Muscle of arm (tissue), 14 donors: ENCODE measurements at places on chromosomes 2 and 18. TPM values are rescaled to one million over a fixed set of nuclear protein-coding genes. Genes with fewer than 3 reads are reported as not detected.

The KCNG2 gene
- 0.36 TPM for polyA plus RNA-seq

The MRO gene
- not detected for polyA plus RNA-seq

DNA sequence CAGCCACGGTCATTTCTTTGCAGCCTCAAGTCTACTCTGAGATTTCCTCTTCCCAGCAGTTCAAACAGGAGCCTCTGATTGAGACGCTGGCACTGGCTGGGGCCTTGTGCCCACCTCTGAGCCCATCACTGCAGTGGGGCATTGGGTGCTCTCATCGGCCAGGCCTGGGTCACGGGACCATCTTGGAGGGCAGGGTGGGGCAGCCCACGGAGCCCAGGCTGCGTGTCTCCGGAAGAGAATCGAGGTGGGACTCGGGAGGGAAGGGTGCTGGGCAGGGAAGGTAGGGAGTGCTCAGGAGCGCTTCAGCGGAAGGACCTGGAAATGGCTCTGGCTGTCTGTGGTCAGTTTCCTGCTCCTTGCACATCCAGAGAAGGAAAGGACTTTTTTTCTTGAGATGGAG lies 82.4 kb downstream of the RTP5 start:
- DNase-seq: no peak

DNA sequence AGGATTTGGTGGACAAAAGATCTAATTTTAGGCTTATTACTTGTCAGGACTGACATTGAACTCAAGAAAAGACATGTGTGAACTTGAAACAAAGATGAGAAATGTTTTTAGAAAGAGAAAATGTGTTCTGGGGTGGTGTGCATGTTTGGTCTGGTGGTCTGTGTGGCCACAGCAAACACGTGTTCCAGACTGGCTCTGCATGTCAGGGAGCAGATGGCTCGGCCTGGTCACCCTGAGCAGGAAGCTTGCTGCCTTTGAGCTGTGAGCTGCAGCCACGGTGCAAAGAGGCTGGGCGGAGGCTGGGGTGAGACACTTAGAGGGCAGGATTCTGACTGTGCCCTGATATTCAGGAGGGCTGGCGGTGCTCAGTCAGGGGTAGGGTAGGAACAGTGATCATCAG lies 186.1 kb downstream of the CTIF start:
- DNase-seq: no peak

- no peak for DNase-seq
These were observed 12.1 kb downstream of the AAK1 start for GRCh38 chr2:69631402-69631801.

The CD207 gene
- polyA plus RNA-seq: 0.11 TPM

- DNase-seq: no peak
These were observed 72.3 kb upstream of the NFATC1 start for GRCh38 chr18:79323471-79323870.

DNA sequence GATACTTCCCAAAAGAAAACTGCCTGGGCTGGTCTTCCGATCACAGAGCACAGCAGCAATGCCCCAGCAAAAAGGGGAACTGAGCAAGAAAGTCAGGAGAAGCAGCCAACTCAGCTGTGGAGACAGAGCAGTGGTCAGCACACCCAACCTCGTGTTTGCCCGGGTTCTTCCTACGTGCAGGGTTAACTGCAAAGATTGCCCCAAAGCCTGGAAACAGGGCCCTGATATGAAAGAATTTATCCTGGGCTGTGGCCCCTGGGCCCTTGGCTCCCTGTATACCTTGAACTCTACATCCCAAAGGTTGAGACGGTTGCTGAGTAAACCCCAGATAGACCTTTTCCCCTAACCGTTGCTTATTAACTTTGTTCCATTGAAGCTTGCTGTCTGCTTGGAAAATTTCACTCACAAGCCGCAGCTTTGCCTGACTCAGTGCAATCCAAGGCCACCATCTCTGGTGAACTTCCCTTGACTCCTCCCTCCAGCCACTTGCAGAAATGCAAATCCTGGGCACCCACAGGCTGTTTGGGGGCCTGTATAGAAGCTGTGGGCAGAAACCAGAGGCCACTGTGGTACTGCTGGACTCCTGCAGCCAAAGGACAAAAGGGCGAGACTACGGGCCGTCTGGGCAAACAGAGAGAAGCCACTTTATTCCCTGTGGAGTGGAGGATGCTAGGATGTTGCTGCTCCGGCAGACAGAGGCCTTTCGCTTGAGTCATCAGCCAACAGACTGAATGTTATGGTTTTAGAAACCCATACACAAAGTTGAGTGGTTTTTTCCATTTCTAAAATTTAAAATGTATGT lies 18.2 kb downstream of the NRP2 start:
- DNase-seq: no peak

- DNase-seq: no peak
These were observed 611.0 kb downstream of the KCNJ3 start for GRCh38 chr2:155309483-155309882.

The NFU1 gene
- 59.8 TPM for polyA plus RNA-seq

DNA sequence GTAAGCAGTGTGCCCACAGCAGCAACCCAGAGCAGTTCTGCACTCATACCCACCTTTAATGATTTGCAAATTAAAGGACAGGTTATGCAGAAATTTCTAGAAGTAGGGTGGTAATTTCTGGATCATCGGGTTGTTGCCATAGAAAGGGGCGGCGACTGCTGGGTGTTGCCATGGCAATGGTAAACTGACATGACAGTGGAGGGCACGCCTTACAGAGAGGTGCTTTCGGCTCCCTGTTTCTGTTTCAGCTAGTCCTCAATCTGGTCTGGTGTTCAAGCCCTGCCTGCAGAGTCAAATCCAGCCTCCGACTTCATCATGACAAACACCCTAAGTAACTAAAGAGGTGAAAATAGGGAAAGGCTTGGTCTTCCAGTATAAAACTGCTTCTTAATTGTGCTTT lies 667.7 kb downstream of the SOCS6 start:
- no peak for DNase-seq

The PXDN gene
- polyA plus RNA-seq: 161 TPM

The APOB gene
- polyA plus RNA-seq: 11.7 TPM

The CABYR gene
- polyA plus RNA-seq: 5.2 TPM

DNA sequence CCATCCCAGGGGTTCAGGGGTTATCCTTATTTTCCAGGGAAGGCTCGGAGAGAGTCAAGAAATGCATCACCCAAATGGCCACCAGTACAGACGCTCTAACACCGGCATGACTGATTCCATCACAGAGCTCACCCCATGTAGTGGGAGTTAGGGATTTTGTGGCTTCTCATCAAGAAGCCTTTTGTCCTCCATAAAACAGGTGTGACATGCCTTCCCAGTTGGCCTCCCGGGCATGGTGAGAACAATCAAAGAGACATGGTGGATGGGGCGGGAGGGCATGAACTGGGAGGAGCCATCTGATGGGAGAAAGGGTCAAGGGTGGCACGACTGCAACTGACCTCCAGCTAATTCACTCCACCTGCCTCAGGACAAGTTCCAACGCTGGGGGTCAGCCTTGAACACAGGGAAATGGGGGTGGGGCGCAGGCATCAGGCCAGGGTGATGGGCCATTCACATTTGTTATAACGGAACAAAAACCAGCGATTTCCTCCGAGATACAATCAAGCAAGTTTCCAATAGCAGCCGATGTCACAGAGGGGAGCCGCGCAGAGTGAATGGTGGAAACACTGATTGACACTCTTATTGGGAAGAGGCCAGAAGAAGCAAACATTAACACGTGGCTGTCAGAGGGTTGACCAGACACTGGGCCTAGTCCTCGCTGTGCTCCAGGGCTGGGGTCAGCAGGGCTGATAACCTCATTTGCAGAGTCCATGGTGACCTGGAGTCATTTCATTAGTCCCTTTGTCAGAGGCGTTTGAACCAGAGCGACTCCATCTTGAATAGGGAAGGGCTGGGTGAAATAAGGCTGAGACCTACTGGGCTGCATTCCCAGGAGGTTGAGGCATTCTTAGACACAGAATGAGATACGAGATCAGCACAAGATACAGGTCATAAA lies 80.5 kb upstream of the HPCAL1 start:
- no peak for DNase-seq

The PROM2 gene
- 0.76 TPM for polyA plus RNA-seq

- no peak for DNase-seq
These were observed 397.2 kb upstream of the CDH19 start for GRCh38 chr18:67001052-67001451.

DNA sequence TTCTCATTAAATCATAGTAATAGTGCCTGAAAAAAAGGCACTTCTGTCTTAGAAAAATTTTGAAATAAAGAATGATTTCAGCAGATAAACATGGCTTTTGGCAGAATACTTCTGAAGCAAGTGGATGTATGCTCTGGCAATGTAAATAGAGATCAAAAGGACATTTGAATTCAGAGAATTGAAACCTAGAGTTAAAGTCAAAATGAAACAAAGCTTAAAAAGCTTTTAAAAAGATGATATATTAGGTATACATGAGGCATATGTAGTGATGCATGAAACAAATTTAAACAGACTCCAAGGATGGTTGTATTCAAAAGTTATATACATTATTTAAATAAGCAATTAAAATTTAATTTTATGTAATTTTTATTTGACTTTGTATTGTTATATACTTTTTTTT lies 1344.5 kb upstream of the TMEFF2 start:
- no peak for DNase-seq

GRCh38 chr18:48997985-48998831 lies 47.4 kb upstream of the SMAD7 start:
- DNase-seq: no peak

The PKDCC gene
- 117 TPM for polyA plus RNA-seq

DNA sequence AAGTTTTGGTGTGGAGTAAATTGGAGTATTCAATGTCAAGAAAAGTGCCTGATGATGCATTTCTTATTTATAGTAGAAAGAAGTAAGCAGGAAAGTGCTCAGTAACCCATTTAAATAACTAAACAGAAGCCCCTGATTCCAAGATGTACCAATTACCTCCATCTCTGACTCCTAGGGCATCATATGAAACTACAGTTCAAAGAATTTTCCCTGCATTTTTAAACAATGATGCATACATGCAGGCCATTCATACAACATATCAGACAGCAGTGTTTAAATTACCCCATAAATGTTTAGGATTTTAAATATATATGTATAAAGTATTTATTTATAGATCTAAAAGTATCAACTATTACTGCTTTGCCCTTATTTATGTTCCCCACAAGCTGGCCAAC lies 36.2 kb downstream of the FTCDNL1 start:
- DNase-seq: no peak

The C2orf78 gene
- not detected for polyA plus RNA-seq

The LYPD6B gene
- polyA plus RNA-seq: not detected

- no peak for DNase-seq
These were observed 45.0 kb upstream of the ALPP start for GRCh38 chr2:232333361-232334135.

DNA sequence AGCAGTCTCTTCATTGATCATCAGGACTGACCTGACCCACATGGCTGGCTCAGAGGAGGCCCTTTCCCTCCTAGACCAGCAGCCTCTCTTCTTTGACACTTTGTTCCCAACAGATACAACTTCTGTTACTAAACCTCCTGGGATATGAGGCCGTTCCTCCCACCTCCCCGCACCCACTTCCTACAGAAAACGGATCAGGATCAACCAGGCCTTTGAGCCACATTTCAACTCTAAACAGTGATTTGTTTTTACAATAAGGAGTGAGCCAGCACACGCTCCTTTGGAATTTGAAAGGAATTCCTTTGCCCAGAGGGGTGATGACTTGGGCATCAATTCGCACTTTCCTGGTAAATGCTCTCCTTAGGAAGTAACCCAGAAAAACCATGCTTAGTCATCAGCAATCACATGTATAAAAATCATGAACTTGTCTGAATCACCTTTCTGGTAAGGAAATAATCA lies 180.4 kb downstream of the FAM124B start:
- DNase-seq: no peak

The ACTG2 gene
- 5.0 TPM for polyA plus RNA-seq

The FAM237A gene
- not detected for polyA plus RNA-seq

- DNase-seq: no peak
These were observed 10.1 kb upstream of the SPAG16 start for GRCh38 chr2:213274143-213274542.

DNA sequence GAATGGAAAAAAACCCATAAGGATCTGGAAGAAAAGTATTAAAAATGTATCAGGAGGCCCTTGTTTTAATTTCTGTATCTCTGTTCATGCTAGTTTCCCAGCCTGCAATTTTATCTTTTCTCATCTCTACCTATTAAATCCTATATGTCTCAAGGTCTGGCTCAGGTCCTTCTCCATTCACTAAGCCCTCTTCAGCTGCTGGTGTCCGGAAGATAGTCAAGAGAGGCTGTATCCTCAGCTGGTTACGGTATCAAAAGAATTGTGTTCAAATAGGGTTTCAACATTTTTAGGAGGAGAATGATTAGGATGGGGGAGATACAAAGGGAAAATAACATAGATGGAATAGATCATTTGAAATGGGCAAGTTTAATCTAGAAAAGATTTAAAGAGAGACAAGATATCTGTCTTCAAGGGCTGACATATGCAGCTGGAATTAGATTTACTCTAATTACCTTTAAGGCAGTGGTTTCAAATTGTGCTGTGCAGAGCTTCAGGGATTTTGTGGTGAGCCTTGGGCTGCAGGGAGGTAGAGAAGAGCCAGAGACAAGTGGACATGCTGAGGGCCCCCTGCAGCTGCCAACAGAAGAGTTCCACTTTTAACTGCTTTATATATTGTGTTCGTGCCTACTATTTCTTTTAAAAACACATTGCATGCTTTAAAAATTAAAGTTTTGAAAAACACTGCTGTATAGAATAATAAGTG lies 24.1 kb downstream of the GREB1L start:
- no peak for DNase-seq

DNA sequence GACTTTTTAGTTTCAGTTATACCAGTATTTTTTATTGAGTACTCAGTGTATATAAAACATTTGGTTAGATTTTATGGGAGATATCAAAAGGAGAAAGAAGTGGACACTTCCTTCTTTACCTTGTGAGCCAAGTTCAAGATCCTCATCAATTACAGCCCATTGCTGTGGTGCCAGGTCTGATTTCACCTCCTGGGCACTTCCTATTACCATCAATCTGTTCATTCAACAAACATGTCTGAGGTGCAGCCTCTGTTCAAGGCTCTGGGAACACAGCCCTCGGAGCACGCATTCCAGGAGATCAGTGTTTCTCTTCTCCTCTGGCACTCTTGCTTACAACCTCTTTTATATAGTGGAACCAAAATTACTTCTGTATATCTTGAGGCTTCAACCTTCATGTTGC lies 171.4 kb upstream of the ALPP start:
- DNase-seq: no peak
